ENCODE measurements at places on chromosomes 3 and 15.

DNA sequence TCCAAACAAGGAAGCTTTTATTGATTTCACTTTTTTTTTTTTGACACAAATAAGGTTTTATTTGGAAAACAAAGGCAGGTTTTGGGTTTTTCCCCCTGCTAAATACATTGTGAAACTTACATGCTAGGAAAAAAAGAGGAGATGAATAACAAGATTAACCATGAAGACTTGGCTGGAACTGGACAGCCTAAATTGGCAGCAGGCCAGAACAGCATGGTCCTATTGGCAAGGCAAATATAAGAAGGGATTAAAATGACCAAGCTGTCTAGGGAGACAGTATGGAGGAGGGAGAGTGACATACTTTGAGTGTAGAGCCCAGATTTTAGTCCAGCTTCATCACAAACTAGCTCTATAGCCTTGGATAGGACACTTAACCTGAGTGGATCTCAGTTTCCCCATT lies 63.9 kb upstream of the BBX start:
- no peak for DNase-seq

DNA sequence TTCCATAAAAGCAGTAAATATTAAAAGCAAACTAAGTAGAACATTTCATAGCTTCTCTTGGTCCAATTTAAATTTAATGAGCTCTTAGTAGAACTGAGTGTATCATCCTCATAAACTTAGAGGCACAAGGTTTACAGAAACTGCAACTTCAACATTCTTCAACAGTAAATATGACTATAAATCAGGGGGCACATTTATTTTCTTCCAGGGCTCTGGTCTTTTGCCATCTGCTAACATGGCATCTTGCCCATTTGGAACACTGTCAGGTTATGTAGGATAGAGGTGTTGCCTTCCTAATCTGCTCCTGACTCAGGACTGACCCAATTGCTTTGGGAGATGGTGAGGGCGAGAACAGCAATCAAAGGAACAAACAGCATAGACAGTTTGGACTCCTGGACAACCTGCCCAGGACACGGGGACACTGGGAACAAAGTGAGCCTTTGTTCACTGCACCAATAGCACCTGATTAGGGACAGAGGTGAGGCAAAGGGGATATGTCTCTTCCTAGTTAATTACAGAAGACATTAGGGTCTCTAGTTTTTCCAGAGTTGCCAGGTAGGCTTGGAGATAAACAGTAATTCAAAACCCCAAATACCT lies 610.2 kb upstream of the ROBO2 start:
- DNase-seq: no peak

- no peak for DNase-seq
Measured at GRCh38 chr3:72344647-72345046, 503.6 kb downstream of the SHQ1 start.

- no peak for DNase-seq
Measured at GRCh38 chr3:27914199-27914598, 192.1 kb upstream of the EOMES start.

GRCh38 chr3:87367736-87368135 lies 91.4 kb upstream of the POU1F1 start:
- DNase-seq: no peak

- no peak for DNase-seq
Measured at GRCh38 chr3:168709073-168709472, 613.3 kb upstream of the GOLIM4 start.

DNA sequence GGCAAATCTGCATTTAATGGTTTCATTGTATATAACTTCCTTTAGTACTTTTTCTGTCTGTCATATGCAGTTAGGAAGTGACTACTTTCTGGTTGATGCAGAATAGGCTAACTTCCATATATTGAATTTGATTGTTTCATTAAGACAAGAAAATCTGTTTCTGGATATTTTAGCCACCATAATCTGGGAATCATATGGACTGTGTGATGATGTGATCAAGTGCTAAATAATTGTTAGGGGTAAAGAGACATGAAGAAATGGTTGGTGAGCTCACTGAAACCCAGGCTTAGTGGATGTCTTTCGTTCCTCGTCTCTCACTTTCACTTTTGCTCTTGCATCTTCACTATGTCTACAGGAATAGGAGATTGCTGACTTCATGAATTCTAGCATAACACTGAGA lies 3.5 kb upstream of the MNS1 start:
- no peak for DNase-seq

- no peak for DNase-seq
Measured at GRCh38 chr3:7172996-7173395, 312.1 kb downstream of the GRM7 start.

DNA sequence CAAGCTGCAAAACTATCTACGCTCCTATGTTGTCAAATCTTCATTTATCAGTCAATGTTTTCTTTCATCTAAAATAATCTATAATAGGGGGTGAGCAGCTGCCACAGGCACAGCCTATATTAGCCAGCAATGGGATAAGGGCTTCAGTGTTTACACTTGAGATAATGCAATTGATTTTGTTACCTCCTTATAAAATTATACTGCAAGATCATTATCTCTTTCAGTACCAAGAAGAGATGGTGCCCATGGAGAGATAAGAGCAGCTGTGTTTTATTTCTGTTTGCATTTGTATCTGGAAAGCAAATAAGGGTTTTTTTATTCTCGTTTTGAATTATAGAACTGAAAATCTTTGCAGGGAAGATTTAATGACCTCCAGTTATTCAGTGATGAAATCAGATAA lies 68.9 kb downstream of the PLD1 start:
- no peak for DNase-seq

DNA sequence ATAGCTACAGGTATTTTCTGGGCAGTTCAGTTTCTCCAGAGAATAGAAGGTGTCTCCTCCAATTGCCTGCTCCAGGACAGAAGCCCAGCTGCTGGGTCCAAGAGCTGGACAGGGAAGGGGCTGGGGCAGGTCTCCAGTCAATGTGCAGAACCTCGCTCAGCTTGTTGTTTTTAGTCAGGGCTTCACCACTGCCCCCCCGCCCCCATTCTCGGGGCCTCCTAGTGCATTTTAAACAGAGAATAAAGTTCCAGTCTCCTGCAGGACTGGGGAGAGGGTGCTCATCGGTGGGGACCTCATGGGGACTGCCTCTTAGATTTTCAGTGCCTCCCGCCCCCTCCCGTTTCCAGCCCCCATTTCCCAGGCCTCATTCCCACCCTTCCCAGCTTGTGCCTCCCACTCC lies 216.6 kb downstream of the XXYLT1 start:
- DNase-seq: no peak

GRCh38 chr15:95557226-95558046 lies 773.1 kb upstream of the NR2F2 start:
- peak; percentile 11 for DNase-seq

GRCh38 chr15:68997930-68998777 lies 16.3 kb upstream of the NOX5 start:
- DNase-seq: no peak

- no peak for DNase-seq
Measured at GRCh38 chr3:29312960-29313452, 32.1 kb downstream of the RBMS3 start.

GRCh38 chr3:123660900-123661299 lies 76.0 kb upstream of the HACD2 start:
- DNase-seq: no peak

GRCh38 chr3:53195602-53196574 lies 34.9 kb downstream of the PRKCD start:
- peak; percentile 64 for DNase-seq

GRCh38 chr3:32226875-32227500 lies 11.5 kb upstream of the CMTM8 start:
- no peak for DNase-seq

- DNase-seq: no peak
Measured at GRCh38 chr3:14265246-14265962, 86.8 kb downstream of the LSM3 start.
